ENCODE measurements at places on chromosomes 3 and 15.

DNA sequence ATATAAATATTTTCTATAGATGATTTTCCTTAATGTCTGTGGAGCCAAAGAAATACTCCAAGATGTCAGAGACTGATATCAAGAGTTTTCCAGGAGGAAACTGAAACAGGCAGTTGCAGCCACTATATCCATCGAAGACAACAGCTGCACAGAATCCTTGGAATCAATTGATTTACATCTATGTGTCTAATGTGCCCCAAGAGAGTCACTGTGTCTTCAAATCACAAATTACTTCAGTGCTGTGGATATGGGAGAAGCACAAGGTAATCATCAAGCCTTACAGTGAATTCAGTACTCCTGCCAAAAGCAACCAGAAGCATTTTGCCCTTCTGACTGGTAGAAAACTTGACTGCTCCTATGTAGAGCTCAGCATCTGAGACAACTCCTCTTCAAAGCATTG, 51.1 kb downstream of the CPNE4 start:
- no peak for DNase-seq

- DNase-seq, result no peak
These were observed 4.7 kb downstream of the EHD4 start for GRCh38 chr15:41967506-41968206.

- no peak for DNase-seq
These were observed 102.2 kb downstream of the COL6A6 start for GRCh38 chr3:130619196-130619595.

- no peak for DNase-seq
These were observed 95.2 kb downstream of the KBTBD8 start for GRCh38 chr3:67093305-67093704.

GRCh38 chr3:167733961-167734497, 663 bp downstream of the PDCD10 start:
- DNase-seq, result no peak

DNA sequence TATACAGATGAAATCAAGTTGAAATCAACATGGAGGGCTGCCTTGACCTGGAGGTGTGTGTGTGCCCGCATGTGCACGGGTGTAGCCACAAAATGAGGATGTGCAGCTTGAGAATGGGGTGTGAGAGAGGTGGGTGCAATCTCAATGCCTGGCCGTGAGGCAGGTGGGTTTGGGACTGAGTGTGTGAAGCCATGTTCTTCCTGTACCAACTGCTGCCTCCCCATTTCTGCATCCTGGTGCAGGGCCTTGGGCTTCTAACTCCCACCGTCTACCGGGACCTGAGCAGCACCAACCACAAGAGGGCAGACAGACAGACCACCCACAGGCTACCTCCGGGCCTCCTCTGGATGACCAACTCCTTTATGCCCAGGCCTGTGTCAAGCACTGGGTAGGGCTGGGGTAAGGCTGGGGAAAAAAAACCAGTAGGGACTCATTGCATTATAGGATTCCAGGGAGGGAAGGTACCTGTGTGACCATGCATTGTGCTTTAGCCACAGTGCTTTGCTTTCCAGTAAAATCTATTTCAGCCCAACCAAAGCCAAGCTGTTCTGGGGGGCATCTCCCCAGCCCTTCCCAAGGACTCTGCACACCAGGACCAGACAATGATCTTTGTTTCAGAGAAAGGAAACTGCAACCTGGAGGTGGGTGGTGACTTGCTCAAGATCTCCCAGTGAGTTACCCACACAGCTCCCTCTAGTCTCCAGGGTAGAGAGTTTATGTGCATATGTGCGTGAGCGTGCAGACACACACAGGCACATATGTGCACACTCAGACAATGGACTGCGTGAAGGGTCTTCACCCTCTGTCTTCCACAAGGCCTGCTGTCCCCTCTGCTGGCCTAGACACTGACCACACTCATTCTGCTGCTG, 162.2 kb upstream of the TLE3 start:
- DNase-seq, result no peak

DNA sequence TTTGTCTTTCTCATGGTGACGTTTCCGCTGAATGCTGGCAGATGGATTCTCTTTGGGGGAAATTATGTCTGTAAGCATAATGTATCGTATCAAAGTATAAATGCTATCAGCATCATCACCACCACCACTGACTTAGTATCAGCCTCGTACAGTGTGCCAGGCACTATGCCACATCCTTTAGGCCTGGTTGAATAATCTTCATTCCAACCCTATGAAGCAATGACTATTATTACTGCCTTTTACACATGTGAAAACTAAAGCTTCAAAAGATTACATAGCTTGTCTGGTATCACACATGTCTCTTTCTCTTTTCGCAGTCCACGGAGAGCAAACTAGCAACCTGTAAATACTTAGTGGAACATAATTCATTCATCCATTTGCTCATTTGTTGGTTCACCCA, 166.7 kb upstream of the PRICKLE2 start:
- DNase-seq, result no peak

- DNase-seq, result no peak
These were observed 429.6 kb downstream of the LPP start for GRCh38 chr3:188583341-188584161.

GRCh38 chr3:114712728-114713492, 419.1 kb downstream of the TIGIT start:
- no peak for DNase-seq

- no peak for DNase-seq
These were observed 210.7 kb upstream of the UBE2E1 start for GRCh38 chr3:23594894-23595670.

DNA sequence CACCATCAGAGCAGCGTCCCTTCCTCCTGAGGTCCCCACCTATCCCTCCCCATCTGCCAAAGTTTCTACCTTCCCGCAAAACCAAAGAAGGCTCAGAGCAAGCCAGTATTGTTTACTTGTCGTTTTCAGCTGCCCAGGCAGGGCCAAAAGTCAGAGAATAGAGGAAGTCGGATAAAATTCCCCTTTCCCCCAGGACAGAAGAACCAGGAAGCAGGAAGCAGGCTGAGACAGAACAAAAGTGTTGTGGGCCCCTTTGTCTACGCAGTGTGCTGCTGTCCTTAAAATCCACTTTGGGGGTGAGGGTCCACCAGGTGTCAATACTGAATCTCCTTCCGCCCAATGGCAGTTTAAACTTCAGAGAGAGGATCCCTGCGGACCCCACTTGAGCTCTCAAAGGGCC, 18.5 kb upstream of the RPL32 start:
- DNase-seq, result no peak

- DNase-seq, result no peak
These were observed 109.3 kb upstream of the MRPS22 start for GRCh38 chr3:139234491-139234890.

DNA sequence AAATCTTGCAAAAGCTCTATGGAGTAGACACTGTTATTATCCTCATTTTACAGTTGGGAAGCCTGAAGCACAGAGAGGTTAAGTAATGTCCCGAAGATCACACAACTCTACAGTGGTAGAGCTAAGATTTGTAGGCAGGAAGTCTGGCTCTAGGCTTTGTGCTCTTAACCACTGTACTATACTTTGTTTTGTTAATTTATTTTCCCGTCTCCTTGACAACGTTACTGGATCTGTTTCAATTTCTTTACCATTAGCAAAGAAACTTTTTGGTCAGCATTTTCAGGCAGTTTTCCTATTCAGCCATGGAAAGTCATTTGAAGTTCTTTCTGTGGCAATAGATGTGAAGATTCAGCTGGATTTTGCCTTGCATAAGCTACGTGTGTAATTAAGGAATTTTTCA, 51.7 kb downstream of the OTOL1 start:
- no peak for DNase-seq

DNA sequence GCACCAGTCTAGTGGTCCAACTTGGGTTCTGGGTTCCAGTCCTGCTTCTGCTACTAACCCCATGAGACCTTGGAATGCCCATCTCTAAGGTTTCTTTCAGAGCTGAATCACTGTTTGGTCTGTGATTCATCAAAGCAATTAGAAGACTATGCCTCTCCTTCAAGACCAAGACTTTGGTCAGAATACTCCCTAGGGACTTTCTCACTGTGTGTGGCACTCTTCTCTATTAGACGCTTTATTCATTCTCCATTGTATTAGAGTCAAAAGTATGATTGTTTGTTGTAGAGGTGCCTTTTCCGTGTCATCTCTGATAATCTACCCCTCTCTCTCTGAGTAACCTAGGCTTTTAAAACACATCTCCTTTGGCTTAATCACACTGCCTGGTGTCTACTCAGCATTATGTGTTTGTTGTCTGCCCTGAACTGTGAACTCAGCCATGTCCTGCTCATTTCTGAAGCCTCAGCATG, 90.5 kb downstream of the LPP start:
- DNase-seq, result no peak

- no peak for DNase-seq
These were observed 64.5 kb downstream of the NEDD4 start for GRCh38 chr15:55928955-55929354.

DNA sequence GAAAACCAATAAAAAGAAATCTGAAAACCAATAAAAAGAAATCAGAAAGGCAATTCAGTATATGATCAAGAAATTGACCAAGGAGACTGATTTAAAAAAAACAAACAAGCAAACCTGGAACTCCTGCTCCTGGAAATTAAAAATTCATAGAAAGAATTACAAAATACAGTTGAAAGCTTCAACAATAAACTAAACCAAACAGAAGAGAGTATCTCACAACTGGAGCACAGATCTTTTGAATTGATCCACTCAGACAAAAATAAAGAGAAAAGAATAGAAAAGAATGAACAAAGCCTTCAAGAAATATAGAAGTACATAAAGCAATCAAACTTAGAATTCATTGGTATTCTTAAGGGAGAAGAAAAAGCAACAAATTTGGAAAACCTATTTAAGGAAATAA, 271.4 kb downstream of the MBNL1 start:
- DNase-seq, result no peak

- no peak for DNase-seq
These were observed 85.4 kb upstream of the TLE3 start for GRCh38 chr15:70182858-70183695.

GRCh38 chr15:68271854-68272471, 5.6 kb upstream of the FEM1B start:
- DNase-seq, result no peak

GRCh38 chr3:64575211-64575844, 112.5 kb downstream of the ADAMTS9 start:
- no peak for DNase-seq

DNA sequence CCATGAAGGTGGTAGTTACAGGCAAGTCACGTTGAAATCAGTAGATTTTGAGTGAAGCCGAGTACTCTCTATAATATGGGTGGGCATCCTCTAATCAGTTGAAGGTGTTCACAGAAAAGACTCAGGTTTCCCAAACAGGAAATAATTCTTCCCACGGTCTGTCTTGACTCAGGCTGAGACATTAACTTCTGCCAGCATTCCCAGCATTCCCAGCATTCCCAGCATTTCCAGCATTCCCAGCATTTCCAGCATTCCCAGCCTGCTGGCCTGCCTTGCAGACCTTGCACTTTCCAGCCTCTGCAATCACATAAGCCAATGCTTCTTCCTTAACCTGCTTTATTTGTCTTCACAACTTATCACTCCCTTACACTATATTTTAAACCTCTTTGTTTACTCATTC, 542.3 kb upstream of the ROBO2 start:
- no peak for DNase-seq

GRCh38 chr3:114892131-114892879, 254.8 kb downstream of the ZBTB20 start:
- DNase-seq, result no peak

DNA sequence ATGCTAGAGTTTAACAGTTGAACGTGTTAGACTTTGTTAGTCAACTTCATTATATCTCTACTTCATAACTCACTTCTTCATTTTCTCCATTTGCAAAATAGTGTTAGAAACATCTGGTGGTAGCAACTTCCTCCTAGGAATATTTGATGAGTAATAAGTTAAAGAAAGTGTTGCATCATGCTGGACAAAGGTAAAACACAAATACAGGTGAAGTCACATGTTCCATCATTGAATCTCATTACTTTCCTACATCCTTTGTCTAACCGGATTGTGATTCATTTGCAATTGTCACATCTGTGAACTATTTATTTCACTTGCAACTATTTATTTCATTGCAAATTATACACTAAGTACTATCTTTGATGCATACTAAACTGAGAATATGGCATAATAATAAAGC, 186.5 kb downstream of the TUSC7 start:
- DNase-seq, result no peak

GRCh38 chr3:30155755-30156154, 450.6 kb upstream of the TGFBR2 start:
- DNase-seq, result no peak

GRCh38 chr3:188908002-188908850, 263.5 kb upstream of the TPRG1 start:
- no peak for DNase-seq

GRCh38 chr3:14513566-14514322, 26.4 kb downstream of the GRIP2 start:
- no peak for DNase-seq

DNA sequence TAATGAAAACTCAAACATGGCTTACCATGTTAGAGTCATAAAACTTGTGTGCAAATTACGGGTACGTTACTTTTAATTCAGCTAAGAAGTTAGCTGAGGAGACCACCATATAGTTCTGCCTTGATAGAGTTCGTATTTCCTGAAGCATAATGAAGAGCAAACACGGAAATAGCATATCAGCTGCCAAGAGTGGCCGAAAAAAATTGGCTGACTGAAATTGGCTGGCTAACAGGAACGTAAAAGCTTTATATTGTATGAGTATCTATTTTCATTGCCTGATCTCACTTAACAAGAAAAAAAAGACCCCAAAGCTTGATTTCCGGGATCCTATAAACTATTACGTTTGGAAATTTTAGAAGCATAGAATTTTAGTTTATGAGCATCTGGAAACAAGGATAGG, 1222.9 kb downstream of the ZPLD1 start:
- no peak for DNase-seq

DNA sequence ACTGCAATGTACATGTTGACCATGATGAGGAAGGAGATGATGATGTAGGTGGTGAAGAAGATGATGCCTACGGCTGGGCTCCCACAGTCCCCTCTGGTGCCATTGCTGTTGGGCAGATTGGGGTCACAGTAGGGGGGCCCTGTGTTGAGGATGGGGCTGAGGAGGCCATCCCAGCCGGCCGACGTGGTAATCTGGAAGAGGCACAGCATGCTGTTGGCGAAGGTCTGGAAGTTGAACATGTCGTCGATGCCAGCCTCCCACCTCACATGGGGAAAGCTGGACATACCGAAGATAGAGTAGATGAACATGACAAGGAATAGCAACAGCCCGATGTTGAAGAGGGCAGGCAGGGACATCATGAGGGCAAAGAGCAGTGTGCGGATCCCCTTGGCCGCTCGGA, 48.6 kb upstream of the SCN5A start:
- no peak for DNase-seq

- DNase-seq, result no peak
These were observed at the start of gene LRTM1 for GRCh38 chr3:54928046-54928770. LRTM1 (minus strand) TSS chr3:54928059; CDS start chr3:54927911, 148 bp downstream.

GRCh38 chr3:168817177-168817576, 721.5 kb upstream of the GOLIM4 start:
- DNase-seq, result no peak

GRCh38 chr15:100196326-100197058, 145.3 kb downstream of the ADAMTS17 start:
- DNase-seq, result no peak

GRCh38 chr3:47342812-47343211, 38.0 kb upstream of the PTPN23 start:
- no peak for DNase-seq

GRCh38 chr3:76096036-76096435, 310.7 kb upstream of the ZNF717 start:
- DNase-seq, result no peak

Measured in activated gamma-delta T cell treated with Interleukin-2 at 50 U/mL for 16 hours (primary cell).